GM10248 (cell line): ENCODE measurements at places on chromosomes 13 and 19.
A peak's percentile ranks its signal among the peaks of the same experiment; 100 is the strongest.

- peak; percentile 37 for DNase-seq
Observed at GRCh38 chr13:47094734-47095434, 198.0 kb upstream of the HTR2A start.

GRCh38 chr13:107347641-107348369, 779.9 kb upstream of the ARGLU1 start:
- no peak for DNase-seq

GRCh38 chr13:102651892-102652291, 43.0 kb downstream of the METTL21C start:
- DNase-seq: no peak

DNA sequence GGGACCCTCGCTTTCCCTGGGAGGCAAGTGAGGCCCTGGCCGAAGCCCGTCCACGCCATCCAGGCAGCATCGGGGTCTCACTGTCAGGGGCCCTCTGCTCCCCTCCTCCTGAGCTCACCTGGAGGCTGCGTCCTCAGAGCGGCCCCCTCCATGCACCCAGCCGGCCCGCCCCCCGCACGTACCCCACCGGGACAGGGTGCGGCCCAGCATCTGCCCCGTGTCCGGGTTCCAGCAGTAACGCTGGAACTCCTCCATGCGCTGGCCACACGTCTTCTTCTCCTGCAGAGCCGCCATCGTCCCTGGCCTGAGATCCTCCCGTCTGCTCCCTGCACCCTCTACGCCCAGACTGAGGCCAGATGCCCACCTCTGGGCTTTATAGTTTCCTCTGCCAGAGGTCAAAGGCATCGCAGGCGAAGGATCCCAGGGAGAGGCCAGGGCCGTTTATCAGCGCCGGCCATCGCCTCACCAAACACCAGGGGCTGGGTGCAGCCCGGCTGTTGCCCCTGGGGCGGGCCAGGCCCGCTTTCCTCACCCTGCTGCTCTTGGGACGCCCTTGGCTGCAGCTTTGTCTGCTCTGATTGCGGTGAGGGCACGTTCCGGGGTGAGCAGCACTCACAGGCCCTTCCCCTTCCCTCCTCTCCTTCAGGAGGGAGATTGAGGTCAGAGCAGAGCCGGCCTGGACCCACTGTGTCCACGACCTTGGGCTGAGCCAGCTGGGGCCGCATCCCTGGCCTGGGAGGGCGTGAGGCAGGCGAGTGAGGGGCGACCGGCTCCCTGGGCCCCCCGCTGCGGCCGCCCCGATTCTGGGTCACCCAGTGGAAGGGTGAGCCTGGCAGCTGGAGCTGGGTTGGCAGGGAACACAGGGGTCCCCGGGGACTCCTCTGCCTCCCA, at the start of gene ATP4B:
Gene ATP4B (minus strand): TSS at position 348 of the 891 bp plus-strand sequence. CDS start 54 bp downstream, at position 294.
- DNase-seq: no peak

DNA sequence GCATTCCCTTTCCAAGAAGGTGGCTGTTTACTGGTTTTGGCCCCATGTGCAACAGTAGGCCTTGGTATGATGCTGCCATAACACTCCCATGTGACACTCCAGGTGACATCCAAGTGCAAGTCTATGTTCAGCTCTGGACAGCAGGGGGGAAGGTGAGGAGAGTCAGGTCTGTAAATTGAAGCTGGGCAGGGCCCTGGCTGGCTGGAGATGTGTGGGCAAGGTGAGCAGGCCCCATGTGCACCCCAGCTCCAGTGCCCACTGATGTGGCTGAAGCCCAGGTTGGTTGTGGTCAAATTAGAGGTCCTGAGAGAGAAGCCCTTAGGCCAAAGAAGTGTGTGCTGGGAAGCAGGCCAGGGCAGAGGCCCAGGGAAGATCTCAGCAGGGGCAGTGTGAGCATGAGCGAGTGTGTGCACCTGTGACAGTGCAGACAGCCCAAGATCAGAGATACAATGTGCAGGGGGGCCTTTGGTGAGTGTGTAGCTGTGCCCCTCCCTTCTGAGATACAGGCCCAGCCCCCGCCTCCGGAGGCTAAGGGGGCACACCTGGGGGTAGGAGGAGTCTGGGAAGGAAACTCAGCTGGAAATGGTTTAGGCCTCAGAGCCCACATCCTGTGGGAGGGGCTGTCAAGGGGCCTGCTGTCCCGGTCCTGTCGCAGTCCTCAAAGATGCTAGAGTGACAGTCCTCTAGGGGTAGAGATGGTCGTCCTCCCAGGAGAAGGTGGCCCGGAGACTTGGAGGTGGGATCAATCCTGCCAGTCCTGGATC, 18.6 kb downstream of the DEDD2 start:
- DNase-seq: peak; percentile 84

- no peak for DNase-seq
Observed at GRCh38 chr13:33578786-33579185, 239.2 kb upstream of the RFC3 start.

DNA sequence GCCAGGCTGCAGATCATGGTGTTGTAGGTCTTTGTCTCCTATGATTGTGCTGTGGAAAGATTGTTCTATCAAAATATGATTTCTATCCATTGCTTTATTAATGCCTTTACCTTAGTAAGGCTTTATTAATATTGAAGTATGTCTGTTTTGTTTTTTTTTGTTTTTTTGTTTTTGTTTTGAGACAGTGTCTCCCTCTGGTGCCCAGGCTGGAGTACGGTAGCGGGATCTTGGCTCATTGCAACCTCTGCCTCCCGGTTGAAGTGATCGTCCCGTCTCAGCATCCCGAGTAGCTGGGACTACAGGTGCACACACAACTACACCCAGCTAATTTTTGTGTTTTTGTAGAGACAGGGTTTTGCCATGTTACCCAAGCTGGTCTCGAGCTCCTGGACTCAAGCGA, 7.7 kb downstream of the IRGC start:
- DNase-seq: no peak

DNA sequence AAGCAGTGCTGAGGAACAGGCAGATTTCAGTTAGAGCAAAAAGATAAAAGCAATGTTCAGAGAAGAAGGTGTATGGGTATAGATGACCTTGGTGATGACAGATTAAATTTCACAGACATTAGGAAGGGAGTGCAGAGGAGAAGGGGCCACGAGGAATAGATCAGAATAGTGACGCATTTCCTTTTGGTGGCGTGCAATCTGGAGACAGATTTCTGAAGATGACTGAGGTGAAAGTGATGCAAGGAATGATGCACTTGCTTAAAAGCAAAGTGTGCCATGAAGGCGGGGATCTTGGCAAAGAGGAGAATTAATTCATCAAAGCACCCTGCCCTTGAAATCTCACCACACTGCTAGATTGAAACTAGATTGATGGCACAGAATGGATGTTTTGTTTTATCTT, 202.4 kb downstream of the ITGBL1 start:
- no peak for DNase-seq

- no peak for DNase-seq
Observed at GRCh38 chr13:113667771-113668490, 912 bp downstream of the GRK1 start.

DNA sequence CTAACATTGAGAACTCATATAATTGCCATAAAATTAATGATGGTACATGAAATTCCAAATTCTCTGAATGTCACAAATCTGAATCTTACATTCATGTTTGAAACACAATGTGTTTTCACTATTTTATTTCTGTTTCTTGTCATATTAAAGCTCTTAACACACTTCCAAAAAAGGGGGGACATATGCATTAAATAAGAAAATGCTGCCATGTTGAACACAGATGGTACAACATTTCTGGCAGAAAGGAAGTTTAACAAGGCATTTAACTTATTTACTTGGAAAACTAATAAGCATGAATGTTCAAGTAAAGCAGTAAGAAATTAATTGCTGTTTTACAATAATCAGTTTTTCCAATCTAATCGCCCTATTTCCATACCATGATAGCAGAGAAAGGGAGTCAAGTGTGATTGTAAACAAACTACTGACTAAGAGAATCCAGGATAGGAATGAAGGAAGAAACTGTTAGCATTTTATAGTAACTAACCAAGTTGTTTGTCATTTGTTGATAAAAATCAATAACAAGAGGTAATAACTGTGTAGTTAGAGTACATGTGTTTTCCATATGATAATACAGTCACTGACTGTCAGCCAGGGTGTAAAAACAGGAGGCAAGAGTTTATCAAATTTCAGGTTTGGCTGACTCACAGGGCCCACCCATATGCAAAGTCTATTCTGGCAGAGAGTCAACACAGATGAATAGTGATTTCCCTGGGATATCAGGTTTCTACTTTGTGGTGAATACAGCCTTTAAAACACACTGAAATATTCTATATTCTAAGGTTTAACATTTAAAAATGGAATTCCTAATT, 5.7 kb upstream of the FOXO1 start:
- no peak for DNase-seq

- no peak for DNase-seq
Observed at GRCh38 chr19:5103061-5103701, 134.3 kb downstream of the KDM4B start.

DNA sequence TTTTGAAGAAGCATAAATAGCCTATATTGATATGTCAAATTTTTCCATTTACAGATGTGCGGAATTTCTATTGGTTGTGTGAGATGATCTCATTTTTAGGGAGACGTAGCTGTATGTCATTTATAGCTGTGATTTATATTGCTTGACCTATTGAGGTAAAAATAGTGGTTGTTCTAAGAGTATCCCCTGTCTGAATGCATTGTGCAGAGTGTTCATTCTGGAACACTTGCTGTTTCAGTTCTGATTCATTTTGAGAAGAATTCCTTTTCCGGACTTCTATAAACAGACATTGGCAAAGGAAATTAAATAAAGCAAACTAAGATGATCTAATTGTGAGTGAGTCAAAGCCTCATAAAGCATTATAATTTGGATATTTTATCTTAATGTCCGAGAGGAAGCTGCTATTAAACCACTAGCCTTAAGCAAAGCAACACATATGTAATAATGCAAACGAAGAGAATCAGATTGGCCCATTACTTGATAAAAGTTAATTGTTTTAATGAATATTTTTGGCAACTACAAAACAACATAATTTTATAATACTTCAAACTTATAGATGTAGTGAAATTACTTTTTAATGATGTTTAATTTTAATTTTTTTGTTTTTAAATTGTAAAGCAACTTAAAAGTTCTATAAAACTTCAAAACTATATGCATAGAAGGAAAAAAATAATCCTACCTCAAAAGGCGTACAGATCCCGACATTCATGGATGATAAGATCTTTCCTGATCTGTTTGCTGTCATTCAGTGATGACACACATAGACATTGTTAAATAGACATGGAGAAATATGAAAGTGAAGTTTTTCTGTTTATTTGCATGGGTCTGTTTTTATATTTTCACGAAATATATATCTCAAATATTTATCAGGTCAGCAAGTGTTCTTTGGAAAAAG, 942.6 kb upstream of the SLC10A2 start:
- DNase-seq: no peak

DNA sequence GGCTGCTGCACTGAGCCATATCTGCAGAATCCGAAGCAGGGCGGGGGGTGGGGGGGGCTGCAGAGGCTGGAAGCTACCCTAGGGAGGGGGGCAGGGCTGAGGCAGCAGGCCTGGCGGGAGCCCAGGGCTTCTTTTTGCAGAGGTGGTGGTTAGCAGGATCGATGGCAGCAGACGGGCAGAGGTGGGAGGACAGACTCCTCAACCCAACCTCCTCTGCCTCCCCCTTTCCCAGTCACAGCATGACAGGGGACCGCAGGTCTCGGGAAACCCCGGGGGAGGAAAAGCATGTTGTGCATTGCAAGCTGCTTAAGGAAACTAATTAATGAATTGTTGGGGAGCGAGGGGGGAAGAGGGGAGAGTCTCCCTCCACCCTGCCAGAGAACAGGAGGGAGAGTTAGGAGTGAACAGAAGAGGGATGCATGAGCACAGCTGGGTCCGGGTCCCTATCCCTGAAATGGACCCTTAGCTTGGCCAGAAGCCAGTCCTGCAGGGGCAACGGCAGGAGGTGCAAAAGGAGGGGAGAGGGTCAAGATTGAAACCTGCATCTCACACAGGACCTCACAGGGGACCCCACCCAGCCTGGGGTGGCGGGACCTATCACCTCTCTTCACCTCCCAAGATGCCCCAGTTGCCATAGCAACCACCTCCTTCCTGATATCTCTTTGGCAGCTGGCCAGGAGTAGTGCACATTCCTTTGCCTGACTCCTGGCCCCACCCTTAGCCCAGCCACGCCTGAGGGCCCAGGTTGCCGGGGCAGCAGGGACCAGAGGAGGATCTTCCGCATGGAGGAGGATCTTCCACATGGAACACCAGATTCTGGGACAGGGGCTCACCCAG, 1.8 kb downstream of the FXYD7 start:
- DNase-seq: no peak

- no peak for DNase-seq
Observed at GRCh38 chr19:55667958-55668357, 7.1 kb upstream of the EPN1 start.

- DNase-seq: peak; percentile 57
Observed at GRCh38 chr19:3604227-3604986, 2.3 kb downstream of the TBXA2R start.

GRCh38 chr13:60001889-60002288, 161.8 kb downstream of the DIAPH3 start:
- DNase-seq: no peak

- DNase-seq: no peak
Observed at GRCh38 chr13:94454906-94455305, 24.6 kb downstream of the DCT start.

GRCh38 chr19:55647732-55648584, at the start of gene CCDC106:
TSS of gene CCDC106 (plus strand) at chr19:55648212. CDS start at chr19:55649047, 835 bp downstream.
- peak; percentile 57 for DNase-seq

GRCh38 chr13:26897706-26898550, 137.3 kb upstream of the GPR12 start:
- no peak for DNase-seq

GRCh38 chr13:103731959-103732358, 665.7 kb upstream of the SLC10A2 start:
- no peak for DNase-seq

DNA sequence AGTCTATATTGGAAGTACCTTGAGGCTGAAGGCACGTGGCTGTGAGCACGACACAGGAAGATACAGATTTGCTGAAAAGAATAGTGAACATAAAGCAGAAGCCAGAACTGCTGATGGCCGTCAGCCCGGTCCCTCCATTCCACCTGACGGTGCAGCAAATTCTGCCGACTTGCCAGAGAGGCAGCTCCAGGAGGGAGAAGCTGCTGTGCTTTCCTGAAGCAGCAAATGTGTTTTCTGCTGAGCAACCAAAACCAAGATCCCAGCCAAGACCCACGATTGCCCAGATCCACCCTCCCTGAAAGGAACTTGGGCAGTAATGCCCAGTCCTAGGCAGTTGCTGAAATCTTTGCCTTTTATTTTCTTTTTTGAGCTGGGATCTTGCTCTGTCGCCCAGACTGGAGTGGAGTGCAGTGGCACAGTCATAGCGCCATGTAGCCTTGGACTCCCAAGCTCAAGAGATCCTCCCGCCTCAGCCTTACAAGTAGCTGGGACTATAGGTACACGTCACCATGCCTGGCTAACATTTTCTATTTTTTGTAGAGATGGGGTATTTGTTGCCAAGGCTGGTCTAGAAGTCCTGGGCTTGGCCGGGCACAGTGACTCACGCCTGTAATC, 7.0 kb upstream of the RCN3 start:
- no peak for DNase-seq
